ENCODE measurements at places on chromosomes 12 and 14.

DNA sequence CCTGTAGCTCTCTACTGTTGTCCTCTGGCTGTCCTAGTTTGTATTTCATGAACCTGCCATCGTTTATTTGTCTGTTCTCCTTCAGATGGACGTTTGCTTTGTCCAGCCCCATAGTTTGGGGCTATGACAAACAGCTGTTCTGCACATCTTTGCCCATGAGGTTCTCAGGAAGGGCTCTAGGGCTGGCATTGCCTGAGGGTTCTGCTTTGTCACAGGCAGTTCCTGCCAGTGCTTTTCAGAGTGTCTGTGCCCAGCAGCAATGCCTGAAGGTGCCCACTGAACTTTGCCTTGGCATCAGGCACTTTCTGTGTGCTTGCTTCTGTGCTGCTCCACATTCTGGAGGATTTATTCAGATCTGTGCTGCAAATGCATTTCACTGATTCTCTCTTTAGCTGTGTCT, 361.3 kb downstream of the TMEM121 start:
- no peak for DNase-seq

- DNase-seq, result no peak
These were observed 27.2 kb upstream of the CMAS start for GRCh38 chr12:22018860-22019259.

GRCh38 chr12:97757481-97758193, 295.0 kb downstream of the RMST start:
- DNase-seq, result no peak

DNA sequence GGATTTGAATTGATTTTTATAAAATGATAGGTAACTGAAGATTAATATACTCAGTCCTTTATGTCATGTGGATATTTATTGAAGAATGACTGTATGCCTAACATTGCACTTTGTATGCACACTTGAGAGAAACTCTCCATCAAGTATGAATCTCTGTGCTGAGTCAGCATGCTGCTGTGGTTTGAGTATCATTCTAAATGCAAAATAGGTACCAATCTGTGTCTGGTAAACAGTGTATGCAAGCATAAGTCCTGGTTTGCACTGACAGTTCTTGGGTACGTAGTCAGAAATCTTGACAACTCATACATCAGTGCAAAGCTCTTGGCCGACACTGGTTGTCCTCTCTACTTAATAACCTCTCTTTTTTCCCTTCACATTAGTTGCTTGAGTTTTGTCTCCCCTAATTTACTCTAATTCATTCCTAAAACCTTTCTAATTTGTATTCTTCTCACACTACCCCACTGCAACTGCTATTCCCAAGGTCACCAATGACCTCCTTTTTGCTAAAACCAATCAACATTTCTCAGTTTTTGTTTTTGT, 21.8 kb downstream of the MGAT4C start:
- no peak for DNase-seq

GRCh38 chr12:93875157-93875556, 198.0 kb downstream of the CRADD start:
- DNase-seq, result no peak

GRCh38 chr14:63295231-63295685, 23.5 kb downstream of the GPHB5 start:
- no peak for DNase-seq

DNA sequence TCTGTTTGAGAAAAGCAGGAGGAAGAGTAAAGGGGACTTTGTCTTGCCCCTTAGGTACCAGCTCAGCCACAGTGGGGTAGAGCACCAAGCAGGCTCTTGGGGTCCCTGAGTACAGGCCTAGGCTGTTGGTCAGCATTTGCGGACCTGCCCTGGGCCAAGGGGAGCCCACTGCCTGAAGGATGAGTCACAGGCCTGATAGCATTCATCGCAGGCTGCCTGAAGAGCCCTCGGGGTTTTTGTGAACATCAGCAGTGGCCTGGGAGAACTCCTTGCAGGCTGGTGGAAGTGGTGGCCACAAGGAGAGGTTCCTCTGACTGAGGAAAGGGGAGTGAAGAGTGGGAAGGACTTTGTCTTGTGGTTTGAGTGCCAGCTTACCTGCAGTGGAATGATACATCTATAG, 25.0 kb upstream of the P2RX7 start:
- no peak for DNase-seq

- no peak for DNase-seq
These were observed 109.4 kb downstream of the ARF6 start for GRCh38 chr14:50001999-50002925.

DNA sequence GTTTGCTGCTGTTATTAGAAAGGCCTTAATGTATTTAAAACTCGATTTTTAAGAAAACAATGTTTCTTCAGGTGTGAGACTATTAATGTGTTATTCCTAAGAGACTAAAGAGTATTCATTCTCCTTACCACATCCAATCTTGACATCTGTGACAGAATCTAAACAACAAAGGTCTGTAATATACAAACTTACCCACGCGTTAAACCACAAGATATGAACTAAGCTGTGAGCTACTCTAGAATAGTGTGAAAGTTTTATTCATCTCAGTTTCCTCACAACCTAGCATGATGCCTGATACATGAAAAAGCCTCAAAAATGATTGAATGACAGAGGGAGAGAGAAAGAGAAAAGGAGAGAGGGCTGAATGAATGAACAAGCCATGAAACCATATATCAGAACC, 117.3 kb upstream of the COCH start:
- DNase-seq, result no peak

DNA sequence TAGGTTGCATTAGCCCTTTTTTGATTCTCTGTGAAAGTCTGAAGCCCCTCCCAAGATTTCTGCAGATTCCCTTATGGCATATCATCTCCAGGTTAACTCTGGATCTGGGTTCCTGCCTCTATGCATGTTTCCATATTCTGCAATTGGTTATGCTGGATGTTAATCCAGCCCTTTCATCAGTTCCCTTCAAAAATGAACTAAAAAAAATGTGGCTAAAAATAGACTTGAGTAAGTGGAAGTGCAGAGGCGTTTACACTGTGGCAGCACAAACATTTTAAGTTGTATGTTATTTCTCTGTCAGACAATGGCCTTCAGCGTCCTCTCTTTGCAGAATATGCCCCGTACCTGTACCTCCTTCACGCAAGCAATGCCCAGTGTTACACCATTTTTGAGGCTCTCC, 11.4 kb downstream of the MGST1 start:
- no peak for DNase-seq

DNA sequence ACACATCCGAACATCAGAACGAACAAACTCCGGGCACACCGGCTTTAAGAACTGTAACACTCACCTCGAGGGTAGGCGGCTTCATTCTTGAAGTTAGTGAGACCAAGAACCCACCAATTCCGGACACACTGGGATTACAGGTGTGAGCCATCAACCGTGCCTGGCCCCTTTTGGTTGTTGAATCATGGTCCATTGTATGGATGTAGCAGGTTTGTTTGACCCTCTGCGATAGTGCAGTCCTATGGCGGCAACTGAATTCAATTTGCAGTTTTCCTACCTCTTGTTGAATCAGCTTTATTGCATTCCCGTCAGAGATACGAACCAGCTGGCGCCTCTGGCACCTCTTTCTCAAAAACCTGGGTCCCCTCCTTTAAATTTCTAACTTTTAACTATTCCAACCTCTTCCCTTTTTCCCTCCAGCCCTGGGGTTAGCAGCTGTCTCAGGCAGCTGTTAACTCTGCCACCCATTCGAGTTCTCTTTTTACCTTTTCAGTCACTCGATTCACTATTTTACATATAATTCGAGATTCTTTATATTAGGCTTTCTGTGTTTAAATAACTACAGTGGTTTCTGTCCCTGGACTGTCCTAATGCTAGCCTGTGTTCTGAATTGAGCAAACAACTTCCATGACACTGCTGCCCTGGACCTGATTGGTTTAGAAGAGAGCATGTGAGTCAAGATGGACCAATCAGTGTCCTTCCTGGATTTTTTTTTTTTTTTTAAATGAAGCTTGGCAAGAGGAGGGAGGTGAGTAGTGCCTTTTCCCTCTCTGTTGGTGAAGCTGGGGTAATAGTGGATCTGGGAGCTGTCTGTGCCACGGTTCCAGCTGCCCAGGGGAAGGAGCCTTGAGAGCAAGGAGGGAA, 261.5 kb downstream of the PCNX1 start:
- no peak for DNase-seq

- peak; percentile 8 for DNase-seq
These were observed 50.5 kb upstream of the RAP1B start for GRCh38 chr12:68559984-68560850.

DNA sequence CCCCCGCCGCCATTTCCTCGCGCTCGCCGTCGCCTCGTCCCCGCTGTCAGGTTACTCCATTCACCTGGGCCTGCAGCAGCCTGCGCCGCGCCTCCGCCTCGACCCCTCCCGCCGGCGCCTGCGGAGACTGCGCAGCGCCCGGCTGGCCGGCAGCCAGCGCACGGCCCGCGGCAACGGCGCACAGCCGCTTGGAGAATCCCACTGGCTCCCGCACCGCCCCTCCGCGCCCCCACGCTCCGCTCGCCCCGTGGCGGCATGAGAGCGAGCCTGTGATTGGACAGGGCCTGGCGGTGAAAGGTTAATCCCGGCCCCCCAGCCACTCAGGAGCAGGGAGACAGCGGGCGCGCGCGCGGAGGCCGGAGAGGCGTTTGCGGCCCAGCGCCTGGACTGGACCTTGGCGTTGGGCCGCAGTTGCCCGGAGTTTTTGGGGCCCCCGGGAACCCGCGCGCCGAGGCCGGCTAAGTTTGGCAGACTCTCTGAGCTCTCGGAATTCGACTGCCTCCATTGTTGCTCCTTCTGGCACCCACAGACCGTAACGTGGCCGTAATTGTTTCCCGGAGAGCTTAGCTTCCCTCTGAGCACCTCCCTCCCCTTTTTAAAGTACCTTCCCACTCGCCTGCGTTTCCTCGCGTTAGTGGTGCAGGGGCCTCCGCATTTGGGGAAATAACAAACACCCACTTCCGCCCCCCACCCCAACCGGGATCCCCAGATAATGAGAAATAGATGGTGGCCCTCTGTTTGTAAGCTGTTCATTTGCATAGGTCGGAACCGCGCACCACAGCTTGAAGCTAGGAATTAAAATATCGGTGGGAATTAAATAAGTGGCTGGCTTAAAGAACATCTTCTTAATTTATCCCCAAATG, at the start of gene DICER1:
Gene DICER1 (minus strand): TSS at position 203 of the 863 bp plus-strand sequence. CDS start 24,071 bp downstream, outside the sequence.
- DNase-seq, result peak; percentile 4

DNA sequence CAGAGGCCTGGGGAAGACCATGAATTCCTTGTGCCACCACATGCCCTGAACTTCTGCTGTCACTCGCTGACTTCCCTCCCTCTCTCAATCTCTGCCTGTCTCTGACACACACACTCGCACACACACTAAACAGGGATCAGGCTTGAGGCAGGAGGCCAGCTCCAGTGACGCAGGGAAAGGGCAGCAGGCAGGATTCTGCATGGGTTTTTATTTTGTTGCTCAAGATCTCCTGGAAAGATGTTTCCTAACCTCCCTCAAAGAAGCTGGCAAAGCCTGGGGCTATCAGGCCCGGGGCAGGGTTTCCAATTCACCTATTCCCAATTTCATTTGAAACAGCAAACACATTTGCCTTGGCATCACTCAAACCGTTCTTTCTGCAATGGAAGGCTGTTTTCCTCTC, 27.7 kb upstream of the PEX5 start:
- no peak for DNase-seq

GRCh38 chr14:69484444-69485314, at the start of gene PLEKHD1:
Gene PLEKHD1, plus strand, starts transcription at chr14:69484728. Its CDS starts 238 bp downstream, at chr14:69484966.
- DNase-seq, result no peak

GRCh38 chr12:5723711-5724252, 221.3 kb downstream of the ANO2 start:
- DNase-seq, result no peak

- no peak for DNase-seq
These were observed 33.3 kb downstream of the CACNA2D4 start for GRCh38 chr12:1885082-1885596.

DNA sequence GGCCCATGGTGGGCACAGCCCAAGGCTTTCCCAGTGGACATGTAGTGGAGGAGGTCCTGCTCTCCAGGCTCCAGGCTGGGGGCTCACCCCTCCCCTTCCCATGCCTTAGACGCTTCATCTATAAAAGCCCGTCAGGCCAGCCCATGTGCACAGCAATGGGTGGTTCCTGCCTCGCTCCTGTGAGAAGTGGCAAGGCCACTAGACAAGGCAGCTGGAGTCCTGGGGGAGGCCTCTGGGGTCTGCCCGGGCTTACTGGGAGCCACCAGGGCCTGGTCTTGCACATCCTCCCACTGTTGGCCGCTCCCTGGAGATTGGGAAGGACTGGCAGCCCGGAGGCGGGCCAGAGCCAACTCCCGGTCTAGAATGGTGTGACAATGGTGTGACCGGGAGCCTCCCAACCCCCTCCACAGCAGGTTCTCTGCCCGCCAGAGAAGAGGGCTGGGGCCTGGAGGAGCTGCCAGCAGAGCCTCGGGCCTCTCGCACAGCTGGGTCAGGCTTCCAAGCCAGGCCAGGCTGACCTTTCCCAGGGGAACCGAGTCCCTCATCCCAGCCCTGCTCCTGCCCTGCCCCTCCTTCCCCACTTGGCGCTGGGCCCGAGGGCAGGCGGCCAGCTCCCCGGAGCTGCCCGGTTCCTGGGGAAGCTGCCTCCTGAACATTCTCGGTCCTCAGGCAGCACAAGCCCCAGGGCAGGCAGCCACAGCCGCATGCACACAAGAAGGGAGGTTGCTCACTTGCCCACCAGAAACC, 97.9 kb downstream of the RFLNA start:
- no peak for DNase-seq

DNA sequence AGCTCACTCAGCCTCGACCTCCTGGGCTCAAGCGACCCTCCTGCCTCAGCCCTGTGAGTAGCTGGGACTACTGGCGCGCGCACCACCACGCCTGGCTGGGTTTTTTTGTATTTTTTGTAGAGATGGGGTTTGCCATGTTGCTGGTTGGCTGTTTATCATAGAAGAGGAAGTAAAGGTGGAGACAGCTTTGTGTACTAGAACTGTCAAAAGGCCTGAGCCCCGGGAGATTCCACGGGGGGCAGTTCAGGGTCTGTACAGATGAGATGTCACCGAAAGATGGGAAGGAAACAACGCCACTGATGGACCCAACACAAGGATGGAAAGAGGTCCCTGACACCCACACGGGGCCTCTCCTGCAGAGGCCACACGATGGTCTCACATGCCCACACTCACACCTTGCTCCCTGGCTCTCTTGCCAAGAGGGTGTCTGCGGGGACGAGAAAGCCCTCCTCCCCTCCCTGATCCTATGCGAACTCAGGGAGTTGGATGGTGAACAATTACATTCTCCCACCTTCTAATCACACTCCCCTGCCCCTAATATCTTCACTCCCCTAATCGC, 66.6 kb downstream of the KDM2B start:
- DNase-seq, result no peak

GRCh38 chr12:41034686-41035085, 153.4 kb upstream of the PDZRN4 start:
- no peak for DNase-seq

DNA sequence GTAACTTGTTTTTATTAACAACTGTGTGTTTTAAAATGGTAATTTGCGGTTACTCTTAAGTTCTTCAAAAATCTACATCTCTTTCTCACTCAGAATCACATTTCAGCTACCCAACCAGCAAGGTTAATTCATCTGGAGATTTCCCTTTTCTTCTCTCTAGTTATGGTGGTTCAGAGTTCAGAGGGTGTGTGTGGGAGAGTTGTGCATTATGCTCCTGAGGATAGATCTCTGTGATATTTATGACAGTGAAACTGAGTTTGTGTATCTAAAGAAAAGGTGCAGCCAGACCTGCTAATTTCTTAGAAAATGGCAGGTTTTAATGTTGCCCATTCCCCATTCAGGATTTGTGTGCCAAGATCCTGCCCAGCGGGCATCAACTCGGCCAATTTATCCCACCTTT, 73.8 kb downstream of the TTLL5 start:
- no peak for DNase-seq

- DNase-seq, result no peak
These were observed 19.2 kb downstream of the P2RX2 start for GRCh38 chr12:132637811-132638210.

- DNase-seq, result no peak
These were observed 424.9 kb downstream of the PDZRN4 start for GRCh38 chr12:41612892-41613557.
